ENCODE measurements at places on chromosomes 3 and 15.

GRCh38 chr15:101326462-101327146, 31.6 kb upstream of the SNRPA1 start:
- DNase-seq = no peak

- DNase-seq = peak; percentile 26
Observed at GRCh38 chr15:101006931-101007691, 88.0 kb downstream of the LRRK1 start.

GRCh38 chr3:149460117-149460516, 14.4 kb upstream of the TM4SF4 start:
- DNase-seq = no peak

DNA sequence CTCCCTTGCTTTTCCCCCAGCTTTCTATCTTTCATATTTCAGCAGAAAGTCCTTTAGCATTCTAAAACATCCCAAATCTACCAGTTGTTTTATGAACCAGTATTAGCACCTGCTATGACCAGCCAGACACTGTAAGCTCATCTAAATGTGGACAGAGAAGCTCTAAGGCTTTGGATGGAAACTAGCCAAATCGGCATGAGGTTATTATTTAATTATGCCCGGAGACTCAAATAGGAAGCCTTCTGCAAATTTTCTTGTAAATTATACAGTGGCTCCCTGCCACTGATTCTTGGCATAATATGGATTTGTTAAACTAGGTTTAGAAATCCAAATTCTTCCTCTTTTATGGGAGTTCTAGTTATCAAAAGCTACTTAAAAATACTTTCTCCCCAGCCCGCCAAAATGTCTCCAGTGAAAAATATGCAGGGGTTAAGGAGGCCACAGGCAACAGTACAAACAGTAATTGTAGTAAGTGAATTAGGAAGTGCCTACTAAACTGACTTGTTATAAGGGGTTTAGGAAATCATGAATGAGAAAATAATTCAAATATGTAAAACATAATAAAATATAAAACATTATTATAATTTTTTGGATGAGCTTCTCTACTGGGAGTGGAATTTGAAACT, 15.4 kb downstream of the MYH15 start:
- no peak for DNase-seq

DNA sequence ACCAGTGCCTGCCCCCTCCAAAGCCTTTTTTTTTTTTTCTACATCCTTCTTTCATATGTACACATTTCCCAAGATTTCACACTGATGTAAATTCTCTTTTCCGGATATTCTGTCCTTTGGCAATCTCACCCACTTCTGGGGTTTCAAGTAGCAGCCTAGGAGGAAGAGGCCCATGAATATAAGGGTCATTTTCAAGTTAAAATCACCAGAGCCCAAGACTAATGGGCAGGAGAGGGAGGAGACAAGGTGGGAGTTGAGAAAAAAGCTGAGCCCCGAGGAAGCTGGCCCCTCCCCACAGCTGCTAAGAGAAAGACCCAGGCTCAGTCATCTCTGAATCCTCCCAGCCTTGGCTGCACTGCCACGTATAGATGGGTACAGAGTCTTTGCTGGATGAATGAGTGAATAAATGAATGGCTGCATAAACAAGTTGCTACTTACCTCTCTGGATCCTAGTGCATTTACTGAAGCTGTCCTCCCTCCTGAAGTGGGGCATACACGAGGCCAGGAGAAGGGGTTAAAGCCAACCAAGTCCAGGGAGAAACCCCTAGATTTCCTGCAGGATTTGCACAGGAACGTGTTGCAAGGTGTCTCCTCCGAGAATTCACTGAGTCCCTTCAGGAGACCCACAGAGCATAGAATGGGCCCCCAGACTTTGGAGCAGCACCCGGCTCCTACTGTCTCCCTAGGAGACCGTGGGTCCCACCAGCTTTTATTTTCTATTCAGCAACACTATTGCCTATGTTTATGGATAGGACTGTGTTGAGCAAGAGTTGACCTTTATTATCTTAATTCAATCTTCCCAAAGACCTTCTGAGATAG, 100.8 kb upstream of the LIPC start:
- DNase-seq = no peak

DNA sequence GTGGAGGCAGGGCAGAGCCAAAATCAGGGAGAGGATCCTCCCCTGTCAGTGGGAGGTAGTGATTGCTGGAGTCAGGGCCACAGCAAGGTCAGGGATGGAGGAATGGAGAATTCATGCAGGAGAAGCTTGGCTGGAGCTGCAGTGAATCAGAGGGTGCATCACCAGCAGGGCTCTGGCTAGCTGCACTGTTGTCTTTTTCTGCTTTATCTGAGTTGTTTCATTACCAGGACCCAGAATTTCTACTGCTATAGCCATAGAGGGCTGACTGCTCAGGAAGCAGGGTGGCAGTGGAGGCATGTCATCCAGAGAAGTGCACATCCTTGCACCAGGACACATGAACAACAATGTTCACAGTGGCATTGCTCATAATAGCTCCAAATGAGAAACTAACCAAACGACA, 113.5 kb upstream of the GALNT15 start:
- no peak for DNase-seq

DNA sequence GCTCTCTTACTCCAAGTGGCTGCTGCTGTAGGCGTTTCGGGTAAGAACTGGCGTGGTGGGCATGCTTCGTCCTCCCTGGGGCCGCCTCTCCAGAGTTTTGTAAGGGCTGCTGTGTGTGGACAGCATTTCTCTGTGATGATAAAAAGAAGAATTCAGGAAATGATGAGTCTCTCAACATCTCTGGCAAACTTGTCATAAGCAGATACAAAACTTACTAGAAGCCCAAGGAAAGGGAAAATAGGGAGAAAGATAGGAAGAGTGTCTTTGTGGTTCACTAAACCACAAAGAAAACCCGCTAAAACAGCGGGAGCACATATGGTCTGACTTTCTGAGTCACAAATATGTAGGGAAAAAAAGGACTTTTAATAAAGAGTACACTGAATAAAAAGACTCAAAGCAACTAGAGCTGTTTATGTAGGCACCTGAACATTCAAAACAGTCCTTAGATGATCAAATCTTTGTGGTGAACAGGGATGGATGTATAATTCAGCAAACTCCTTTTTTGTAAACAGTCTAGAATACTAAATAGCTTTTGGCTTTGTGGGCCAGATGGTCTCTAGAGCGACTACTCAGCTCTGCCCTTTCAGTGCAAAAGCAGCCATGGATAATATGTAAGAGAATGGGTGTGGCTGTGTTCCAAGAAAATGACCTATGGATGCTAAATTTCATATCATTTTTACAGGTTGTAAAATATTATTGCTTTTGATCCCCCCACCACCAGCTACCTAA, 60.4 kb upstream of the LMOD3 start:
- no peak for DNase-seq

GRCh38 chr3:25572336-25572735, 92.4 kb downstream of the TOP2B start:
- DNase-seq = no peak

- no peak for DNase-seq
Observed at GRCh38 chr15:58932710-58933280, 684 bp downstream of the SLTM start.

- peak; percentile 37 for DNase-seq
Observed at GRCh38 chr3:192916371-192917027, 1.2 kb downstream of the MB21D2 start.

DNA sequence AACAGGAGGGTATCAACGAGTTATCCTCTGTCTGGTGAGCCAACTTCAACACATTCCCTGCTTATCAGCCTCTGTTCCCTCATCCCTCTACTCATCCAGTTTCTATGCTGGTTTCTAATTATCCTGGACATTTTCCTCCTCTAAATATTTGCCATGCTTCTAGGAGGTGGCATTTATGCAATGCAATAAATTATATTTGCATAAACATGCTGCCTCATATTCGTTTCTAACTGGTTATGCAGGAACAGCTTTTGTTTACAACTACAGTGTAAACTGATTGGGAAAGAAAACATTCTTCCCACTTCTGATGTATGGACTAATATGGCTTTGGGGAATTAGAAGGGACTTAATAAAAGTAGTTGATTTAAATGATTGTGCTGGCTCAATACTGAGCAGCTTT, 122.3 kb downstream of the TFG start:
- no peak for DNase-seq

- DNase-seq = no peak
Observed at GRCh38 chr3:42001777-42002176, 39.9 kb upstream of the ULK4 start.

- DNase-seq = no peak
Observed at GRCh38 chr3:176799675-176800074, 397.6 kb downstream of the TBL1XR1 start.

All from NCI-H748 treated with DMSO at 0.1 percent for 48 hours (cell line).